Left renal cortex interstitium (tissue), 4 donors: ENCODE measurements at places on chromosomes 6 and 20. TPM values are rescaled to one million over a fixed set of nuclear protein-coding genes. Genes with fewer than 3 reads are reported as not detected.

DNA sequence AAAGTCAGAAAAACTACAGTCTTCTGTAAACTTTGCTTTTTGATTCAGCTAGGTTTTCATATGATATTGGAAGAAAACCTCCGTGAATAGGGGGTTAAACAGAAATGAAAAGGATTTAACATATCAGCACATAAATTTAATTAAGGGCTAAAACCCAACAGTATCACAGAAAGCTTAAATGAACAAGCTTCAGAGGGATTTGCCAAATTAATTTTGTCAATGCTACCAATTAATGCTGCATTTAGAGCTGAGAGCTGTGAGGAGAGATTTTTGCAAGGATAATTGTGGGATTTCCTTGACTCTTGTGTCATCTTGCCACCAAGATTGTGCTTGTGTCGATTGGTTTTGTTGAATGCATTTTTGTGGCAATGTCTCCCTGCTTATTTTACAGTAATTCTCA lies 379.9 kb downstream of the CD109 start:
- no peak for DNase-seq

DNA sequence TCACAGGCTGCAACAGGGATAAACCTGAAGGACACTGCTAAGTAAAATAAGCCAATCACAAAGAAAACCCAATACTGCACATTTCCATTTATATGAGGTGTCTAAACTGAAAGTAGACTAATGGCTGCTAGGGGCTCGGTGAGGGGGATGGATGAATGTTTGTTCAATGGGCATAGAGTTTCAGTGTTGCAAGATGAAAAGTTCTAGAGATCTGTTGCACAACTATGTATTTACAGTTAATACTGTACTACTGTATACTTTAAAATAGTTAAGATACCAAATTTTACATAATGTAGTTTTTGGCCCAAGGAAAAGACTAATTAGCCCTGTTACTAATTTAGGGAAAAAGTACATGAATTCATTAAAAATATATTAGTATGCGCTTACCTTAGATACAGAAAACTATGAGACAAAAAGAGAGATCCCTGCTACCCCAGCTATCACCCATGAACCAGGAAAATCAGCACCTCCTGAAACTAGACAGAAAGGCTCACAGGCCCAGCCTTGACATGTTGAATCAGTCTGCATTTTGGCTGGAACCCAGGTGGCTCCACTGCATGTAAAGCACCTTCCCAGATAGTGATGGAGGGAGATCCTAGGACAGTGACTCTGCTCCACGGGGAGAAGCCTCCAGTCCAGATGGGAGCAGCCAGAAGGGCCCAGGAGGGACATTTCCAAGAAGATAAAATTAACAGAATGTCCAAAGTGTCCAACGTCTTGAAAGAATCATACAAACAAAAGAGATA lies 16.1 kb downstream of the HLA-F start:
- no peak for DNase-seq

Gene PROKR2
- polyA plus RNA-seq = not detected

Gene CEBPB
- 4.0 TPM for polyA plus RNA-seq

DNA sequence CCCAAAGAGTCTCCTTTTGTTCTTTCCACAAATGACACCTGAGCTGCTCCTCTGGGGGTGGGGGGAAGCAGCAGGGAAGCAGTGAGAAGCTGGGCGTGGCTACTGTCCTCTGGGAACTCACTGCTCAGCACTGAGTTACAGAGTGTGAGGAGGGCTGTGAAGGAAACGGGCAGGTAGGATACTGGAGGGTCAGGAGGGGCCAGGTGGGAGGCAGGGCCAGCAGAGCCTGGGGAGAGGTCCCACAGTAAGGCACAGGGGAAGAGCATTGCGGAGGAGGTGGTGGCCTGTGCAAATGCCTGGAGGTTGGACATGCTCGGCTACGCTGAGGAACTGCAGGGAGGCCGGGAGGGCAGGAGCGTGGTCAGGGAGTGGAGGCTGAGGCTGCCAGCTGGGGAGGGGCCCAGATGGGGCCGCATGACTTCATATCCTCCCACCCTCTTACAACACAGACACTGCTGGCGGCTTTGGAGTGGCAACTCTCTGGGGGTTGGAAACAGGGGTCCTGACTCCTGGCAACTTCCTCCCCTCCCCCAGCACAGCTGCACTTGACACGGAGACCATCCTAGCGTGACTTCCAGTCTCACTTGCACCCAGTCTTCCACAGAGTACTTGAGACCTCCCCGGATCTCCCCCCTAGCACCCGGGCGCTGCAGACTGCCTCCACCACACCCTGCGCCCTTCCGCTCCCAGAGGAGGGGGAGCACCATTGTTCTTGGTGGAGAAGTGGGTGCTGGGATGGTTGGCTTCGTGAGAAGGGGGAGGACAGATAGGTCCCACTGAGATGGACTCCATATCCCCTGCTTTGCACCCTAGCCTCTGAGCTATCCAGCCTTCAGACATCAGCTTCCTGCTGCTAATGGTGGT lies 34.2 kb downstream of the RBM38 start:
- no peak for DNase-seq

- DNase-seq = no peak
Observed at GRCh38 chr20:5776077-5776476, 25.9 kb downstream of the SHLD1 start.

Gene CPXM1
- polyA plus RNA-seq = 275 TPM

Gene ASIP
- 0.30 TPM for polyA plus RNA-seq

DNA sequence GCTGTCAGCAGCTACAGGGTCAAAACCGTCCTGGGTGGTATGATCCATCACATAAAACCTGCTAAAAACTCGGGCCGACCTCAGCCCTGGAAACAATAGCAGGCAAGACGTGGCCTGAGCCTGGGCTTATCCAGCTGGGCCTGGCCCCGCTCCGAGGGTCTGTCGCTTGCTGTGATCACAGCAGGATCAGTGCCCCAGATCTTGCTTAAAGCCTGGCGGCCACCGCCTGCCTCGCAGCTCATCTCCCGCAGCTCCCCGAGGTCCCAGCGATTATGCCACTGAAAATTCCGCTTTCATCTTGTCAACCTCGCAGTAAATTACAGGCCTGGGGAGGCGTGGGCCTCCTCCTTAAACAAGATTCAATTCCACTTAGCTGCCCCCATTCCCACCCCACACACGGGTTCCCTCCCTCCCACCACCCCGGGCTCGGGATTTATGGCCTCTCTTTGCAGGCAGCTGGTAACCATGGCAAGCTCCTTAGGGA lies 40.1 kb downstream of the CDH22 start:
- peak; percentile 14 for DNase-seq

DNA sequence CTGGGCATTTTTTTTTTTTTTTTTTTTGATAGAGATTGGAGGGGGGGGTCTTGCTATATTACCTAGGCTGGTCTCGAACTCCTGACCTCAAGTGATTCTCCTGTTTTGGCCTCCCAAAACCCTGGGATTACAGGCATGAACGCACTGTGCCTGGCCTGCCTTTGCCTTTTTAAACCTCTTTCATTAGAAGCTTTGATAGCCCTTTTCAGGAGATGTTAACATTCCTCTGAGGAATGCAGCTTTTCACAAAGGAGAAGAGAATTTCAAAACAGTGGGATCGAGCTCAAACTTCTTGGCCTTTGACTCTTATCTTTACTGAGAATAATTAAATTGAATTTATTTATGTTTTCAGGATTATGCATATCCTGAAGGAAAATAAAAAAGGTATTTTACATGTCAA lies 31.3 kb downstream of the SLC26A8 start:
- DNase-seq = no peak

DNA sequence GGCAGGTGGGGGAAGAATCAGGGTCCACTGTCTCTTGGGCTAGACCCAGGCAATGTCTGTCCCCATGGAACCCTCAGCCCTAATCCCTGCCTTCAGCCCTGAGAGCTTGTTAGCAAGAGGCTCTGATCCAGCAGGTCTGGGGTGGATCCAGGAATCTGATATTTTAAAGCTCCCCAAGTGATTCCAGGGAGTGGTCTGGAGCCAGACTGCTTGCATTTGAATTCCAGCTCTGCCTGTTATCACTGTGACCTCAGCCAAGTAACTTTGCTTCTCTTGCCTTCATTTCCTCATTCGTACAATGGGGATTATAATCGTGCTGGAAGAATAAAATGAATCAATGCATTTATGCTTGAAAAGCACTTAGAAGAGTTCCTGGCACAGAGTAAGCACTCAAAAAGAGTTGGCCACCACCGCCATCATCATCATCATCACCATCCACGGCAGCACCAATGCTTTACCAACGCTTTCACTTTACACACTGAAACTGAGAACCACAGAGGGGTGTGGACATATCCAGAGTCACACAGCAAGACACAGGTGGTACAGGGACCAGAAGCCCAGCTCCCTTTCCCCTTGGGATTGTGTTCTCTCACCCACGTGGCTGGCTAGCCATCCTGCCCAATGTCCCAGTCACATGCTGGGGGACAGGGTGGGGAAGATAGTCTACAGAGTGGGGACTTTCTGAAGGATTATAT lies 75.7 kb upstream of the RALY start:
- no peak for DNase-seq

GRCh38 chr6:15044146-15044882 lies 201.6 kb upstream of the JARID2 start:
- no peak for DNase-seq

- DNase-seq = no peak
Observed at GRCh38 chr6:82783587-82784236, 281.9 kb downstream of the UBE3D start.

Gene CPNE5
- polyA plus RNA-seq = 12.2 TPM

GRCh38 chr6:140105857-140106256 lies 731.4 kb upstream of the CITED2 start:
- DNase-seq = no peak

DNA sequence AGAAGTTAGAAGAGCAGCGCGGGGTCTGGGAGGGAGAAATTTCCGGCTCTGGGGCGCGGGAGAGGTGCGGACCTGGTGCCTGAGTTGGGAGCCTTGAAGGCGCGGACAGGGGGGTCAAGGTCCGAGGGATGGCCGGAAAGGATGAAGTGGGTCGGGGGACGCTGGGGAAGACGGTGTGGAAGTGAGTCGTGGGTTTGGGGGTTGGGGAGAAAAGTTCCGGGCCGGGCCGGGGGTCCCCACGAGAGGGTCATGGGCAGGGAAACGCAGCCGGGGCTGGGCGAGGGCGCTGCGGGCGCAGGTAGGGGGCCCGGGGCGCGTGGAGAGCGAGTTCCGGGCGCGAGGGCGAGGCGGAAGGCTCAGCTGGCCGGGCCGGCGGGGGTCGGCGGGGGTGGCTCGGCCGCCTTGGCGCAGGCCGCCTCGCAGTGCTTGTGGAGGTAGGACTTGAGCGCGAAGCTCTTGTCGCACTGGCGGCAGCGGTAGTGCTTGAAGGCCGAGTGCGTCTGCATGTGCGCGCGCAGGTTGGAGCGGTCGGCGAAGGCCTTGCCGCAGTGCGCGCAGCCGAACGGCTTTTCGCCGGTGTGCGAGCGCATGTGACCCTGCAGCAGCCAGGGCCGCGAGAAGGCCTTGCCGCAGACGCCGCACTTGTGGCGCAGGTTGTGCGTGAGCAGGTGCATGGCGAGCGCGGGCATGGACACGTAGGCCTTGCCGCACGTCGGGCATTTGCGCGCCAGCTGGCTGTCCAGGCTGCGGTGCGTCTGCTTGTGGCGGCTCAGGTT lies 10.5 kb upstream of the SRXN1 start:
- DNase-seq = no peak

GRCh38 chr20:723756-724155 lies 44.5 kb downstream of the SLC52A3 start:
- no peak for DNase-seq

DNA sequence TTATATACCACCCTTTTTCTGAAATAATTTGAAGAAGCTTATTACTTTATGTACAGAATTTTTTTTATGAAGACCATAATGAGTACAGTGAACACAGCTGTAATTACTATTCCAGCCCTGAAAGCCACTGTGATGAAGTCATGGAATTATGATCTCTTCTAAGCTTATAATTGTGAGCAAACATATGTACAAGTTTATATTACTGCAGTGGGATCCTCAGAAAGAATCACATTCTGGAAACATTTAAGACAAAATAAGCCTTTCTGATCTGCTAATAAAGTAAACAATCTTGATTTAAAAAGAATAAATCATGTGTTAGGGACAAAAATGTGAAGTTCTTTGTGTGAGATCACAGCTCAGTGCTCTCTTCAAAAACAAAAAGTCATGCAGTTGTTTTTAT lies 560.4 kb downstream of the CD109 start:
- DNase-seq = no peak

Gene SLC2A10
- polyA plus RNA-seq = 16.1 TPM

DNA sequence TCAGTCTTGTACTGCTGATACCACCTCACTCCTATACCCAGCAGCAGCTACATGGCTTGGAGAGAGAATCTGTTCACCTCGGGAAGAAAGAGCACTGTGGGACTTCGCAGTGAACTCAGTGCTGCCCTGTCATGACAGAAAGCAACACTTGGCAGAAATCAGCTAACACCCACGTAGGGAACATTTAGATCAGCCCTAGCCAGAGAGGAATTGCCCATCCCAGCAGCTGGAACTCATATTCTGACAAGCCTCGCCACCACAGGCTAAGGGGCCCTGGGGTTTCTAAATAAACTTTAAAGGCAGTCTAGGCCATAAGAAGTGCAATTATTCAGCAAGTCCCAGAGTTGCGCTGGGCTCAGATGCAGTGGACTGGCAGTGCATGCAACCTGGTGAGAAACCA lies 1266.8 kb downstream of the GRIK2 start:
- DNase-seq = no peak

GRCh38 chr6:154187203-154187602 lies 148.2 kb downstream of the OPRM1 start:
- DNase-seq = no peak

- DNase-seq = no peak
Observed at GRCh38 chr6:14455876-14456648, 338.5 kb downstream of the CD83 start.

DNA sequence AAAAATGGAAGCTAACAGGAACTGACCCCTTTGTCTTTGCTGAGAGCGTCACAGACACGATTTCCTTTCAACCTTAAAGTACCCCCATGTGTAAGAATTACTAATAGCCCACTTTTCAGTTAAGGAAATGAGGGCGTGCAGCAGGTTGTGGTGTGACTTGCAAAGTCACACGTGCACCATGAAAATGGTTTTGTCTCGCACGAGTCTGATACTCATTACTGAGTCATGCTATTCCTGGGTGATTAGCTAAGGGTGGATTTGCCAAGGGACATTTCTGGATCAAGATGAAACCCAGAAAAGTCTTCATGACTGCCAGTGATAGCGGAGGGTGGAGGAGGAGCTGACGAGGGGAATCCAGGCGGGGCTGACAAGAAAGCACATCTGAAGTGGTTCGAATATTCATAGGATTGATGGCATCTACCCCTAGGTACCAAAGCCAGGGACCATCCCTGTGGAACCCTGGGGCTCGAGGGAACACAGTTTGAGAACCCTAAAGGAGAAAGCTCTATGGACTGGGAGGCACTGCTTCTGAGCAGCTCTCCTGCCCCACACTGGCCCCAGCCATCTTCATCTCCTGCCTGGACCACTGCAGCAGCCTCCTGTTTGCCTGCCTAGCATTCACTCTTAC lies 12.1 kb upstream of the NFATC2 start:
- DNase-seq = no peak

DNA sequence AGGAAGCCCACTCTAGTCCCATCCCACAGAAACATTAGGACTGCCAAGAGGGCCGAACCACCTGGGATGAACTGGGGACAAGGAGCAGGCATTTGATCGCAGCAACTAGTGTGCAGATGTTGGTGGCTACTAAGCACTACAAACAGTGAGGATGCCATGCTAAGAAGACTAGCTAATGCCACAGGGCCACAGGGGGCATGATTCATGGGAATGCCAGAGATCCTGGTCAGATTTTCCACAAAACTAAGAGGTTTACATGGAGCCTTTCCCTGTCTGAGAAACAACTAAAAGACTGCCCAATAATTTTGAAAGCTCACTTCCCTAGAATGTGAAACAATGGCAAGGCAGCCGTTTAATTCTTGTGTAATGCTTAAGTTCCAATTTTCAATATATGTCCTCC lies 375.9 kb upstream of the PTCHD4 start:
- DNase-seq = no peak

Gene POLR1H
- 40.2 TPM for polyA plus RNA-seq
